ENCODE measurements at places on chromosomes 3 and 15. TPM values are rescaled to one million over a fixed set of nuclear protein-coding genes. Genes with fewer than 3 reads are reported as not detected.

Gene BCL6
- total RNA-seq = 8.4 TPM

Gene CLSTN2
- 1.3 TPM for total RNA-seq

Gene CCRL2
- total RNA-seq = 0.19 TPM

Gene CALML4
- total RNA-seq = 0.85 TPM

Gene PFN2
- 215 TPM for total RNA-seq

Gene LMCD1
- 250 TPM for total RNA-seq
